ENCODE measurements at places on chromosomes 11 and 22. TPM values are rescaled to one million over a fixed set of nuclear protein-coding genes. Genes with fewer than 3 reads are reported as not detected.

Gene PRPF19
- 51.2 TPM for total RNA-seq

Gene THAP12
- total RNA-seq = 9.1 TPM

Gene LGALS12
- total RNA-seq = 0.72 TPM

Gene VSIG10L2
- 0.13 TPM for total RNA-seq

Gene OVOL1
- 0.11 TPM for total RNA-seq

Gene EXPH5
- 12.8 TPM for total RNA-seq

Gene JHY
- 8.1 TPM for total RNA-seq
